SIG-M5 (cell line): ENCODE measurements at places on chromosomes 12 and 14.

GRCh38 chr12:4388032-4388431 is 8.5 kb upstream of the FGF23 start:
- no peak for DNase-seq

- no peak for DNase-seq
Measured at GRCh38 chr14:80549141-80549540, 337.8 kb upstream of the DIO2 start.

GRCh38 chr12:27076468-27076867 is 5.9 kb downstream of the C12orf71 start:
- DNase-seq: no peak

GRCh38 chr12:4276524-4277204 is 3.1 kb downstream of the CCND2 start:
- no peak for DNase-seq

GRCh38 chr14:53493860-53494259 is 340.7 kb upstream of the DDHD1 start:
- no peak for DNase-seq

- DNase-seq: no peak
Measured at GRCh38 chr12:3304436-3305165, 186.4 kb upstream of the PRMT8 start.

DNA sequence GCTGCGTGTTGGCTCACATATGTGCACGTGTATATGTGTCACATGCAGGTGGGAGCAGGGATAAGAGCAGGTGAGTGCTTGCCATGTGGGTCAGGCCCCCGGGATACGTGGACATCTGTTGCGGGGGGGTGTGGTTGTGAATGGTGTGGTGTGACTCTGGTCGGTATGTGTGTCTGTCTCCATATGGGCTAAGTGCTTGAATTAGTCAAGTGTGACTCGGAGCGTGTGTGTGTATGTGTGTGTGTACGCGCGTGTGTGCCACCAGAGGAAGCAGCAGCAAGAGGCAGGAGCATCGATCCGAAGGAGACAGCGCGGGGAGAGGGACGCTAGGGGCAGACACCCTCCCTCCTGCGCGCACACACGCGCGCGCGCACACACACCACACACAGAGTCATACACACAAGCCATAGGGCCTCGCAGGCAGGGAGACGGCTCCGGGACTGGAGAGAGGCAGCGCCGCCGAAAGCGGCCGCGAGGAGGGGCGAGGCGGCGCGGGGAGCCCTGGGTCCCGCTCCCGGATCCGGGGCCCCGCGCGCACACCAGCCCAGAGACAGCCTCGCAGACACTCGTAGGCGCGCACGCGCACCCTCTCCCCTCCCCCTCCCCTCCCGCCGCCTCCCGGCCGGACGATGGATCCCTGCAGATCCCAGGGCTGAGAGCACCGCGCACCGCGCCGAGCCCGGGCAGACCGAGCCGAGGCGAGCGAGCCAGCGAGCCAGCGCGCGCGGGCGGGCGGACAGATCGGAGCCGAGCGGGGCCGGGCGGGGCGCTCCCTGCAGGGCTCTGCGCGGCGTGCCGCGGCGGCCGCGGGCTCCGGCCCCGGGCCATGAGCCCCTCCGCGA is at the start of gene ASIC1:
Gene ASIC1, plus strand, starts transcription at position 597 of the 842 bp plus-strand sequence. CDS start 1,171 bp downstream, outside the sequence.
- no peak for DNase-seq
